Esophagus muscularis mucosa (tissue), 4 donors: ENCODE measurements at places on chromosomes 1 and 21. TPM values are rescaled to one million over a fixed set of nuclear protein-coding genes. Genes with fewer than 3 reads are reported as not detected.

DNA sequence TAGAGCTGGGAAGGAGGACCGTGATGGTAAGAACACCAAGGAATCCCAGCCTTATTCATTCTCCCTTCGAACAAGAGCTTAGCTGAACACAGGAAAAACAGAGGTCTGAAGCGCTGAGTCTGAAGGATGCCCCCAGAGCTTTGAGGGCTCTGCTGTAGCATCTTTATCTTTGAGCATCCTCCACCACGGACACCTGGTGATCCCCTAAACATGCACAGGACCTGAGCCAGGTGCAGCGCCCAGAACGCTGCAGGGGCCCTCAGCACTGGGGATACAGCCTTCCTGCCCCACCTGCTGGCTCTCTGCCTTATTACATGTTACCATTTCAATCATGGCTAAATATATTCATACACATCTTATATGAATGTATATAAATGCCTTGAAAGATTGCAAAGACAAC, 7.7 kb upstream of the GPATCH4 start:
- DNase-seq, result no peak

OR14K1 gene
- not detected for total RNA-seq

ERG gene
- 11.8 TPM for total RNA-seq

DNA sequence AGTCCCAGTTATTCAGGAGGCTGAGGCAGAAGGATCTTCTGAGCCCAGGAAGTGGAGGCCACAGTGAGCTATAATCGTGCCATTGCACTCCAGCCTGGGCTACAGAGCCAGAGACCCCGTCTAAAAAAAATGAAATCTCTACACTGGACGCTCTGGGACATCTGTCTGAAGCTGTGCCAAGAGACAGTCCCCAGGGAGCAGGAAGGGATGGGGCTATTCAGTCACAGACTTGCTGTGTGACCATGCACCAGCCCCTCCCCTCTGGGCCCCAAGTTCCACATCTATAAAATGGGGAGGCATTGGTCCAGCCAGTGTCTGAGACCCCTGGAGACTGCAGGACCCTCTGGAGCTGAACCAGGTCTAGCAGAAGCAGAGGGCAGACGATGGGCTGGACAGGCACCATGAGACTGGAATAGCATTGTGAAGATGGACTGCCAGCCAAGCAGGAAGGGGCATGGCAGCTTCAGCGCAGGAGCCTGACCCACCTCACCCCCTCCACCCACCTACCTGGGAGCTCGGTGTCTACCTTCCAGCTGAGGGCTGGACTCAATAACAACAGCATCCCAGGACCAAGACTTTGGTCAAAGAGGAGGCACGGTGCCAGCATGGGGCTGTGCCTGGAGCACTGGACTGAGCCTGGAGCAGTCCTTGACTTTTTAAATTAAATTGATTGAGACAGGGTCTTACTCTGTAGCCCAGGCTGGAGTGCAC, 1.4 kb downstream of the TMEM54 start:
- no peak for DNase-seq

DNA sequence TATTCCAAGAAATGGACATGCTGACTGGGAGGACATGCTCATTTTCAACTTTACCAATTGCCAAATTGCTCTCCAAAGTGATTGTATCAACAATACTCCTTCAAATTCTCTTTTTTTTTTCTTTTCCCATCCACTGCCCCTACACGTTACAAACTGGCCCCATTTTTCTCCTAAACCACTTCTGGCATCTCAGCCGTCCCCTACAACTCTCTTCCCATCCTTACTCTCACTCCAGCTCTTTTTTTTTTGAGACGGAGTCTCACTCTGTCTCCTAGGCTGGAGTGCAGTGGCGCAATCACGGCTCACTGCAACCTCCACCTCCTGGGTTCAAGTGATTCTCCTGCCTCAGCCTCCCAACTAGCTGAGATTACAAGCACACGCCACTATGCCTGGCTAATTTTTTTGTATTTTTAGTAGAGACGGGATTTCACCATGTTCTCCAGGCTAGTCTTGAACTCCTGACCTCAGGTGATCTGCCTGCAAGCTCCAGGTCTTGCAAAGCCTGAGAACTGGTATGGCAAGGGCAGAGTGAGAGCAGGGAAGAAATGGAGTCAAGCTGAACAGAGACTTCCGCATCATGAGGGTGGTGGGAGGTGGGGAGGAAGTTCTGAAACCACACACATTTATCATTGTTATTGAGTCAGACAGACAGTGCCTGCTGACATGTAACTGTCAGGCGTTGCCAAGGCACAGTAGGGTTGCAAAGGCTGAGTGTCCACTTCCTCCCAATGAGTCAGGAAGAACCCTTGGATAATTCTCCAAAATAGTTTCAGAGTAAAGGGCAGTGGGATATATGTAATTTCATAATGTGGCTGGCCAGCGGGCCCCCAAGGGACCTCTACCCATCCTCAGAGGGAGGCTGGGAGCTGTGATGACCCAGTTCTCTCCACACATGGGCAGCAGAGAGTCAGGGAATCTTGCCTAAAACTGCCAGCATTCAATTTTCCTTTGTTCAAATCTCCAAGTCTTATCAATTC, 17.4 kb downstream of the CELA3A start:
- DNase-seq, result no peak

- no peak for DNase-seq
Observed at GRCh38 chr1:114082867-114083585, 70.6 kb downstream of the SYT6 start.

LENEP gene
- not detected for total RNA-seq

- DNase-seq, result no peak
Observed at GRCh38 chr1:174800216-174800851, 199.4 kb upstream of the CACYBP start.

FAM167B gene
- total RNA-seq, result 5.6 TPM

DNA sequence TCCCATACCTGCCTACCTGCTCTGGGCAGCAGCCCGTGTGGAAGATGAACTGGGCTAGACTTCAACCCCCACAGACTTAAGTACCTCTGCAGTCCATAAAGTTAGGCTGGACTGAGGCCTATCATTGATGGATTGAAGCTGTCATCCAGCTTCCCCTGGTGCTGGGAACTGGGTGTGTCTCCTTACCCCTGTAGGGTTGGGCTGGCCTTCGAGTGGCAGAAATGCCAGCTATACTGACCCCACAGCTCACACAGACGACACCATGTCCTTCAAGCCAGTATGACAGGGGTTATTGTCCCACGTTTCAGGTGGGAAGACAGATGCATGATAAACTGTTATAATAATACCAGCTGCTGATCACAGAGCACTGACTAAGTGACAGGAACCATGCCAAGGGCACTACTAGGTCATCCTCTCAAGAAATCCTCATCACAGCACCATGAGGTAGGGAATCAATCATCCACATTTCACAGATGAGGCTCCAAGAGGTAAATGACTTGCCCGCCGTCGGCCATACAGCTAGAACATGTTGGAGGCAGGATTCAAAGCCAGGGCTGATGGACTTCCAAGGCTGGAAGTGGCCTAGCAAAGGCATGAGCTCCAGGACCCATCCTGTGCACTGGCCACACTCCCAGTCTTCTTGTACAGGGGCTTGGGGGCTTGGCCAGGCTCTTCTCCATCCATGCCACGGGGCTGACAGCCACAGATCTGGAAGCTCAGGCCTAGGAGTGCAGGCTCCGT, at the start of gene BEST4:
TSS of gene BEST4 (minus strand) at position 51 of the 741 bp plus-strand sequence. CDS start 465 bp downstream, outside the sequence.
- no peak for DNase-seq

IQCC gene
- total RNA-seq, result 2.1 TPM

- DNase-seq, result no peak
Observed at GRCh38 chr1:97138515-97139032, 417.0 kb downstream of the PTBP2 start.

GNAI3 gene
- total RNA-seq, result 5.9 TPM

NDC1 gene
- total RNA-seq, result 8.0 TPM

CAMK2N1 gene
- 26.1 TPM for total RNA-seq

KLF17 gene
- total RNA-seq, result 1.5 TPM

- DNase-seq, result no peak
Observed at GRCh38 chr1:2310332-2311183, 80.8 kb downstream of the MORN1 start.

- no peak for DNase-seq
Observed at GRCh38 chr1:20301463-20302107, 10.9 kb downstream of the VWA5B1 start.

ELF3 gene
- not detected for total RNA-seq

DNA sequence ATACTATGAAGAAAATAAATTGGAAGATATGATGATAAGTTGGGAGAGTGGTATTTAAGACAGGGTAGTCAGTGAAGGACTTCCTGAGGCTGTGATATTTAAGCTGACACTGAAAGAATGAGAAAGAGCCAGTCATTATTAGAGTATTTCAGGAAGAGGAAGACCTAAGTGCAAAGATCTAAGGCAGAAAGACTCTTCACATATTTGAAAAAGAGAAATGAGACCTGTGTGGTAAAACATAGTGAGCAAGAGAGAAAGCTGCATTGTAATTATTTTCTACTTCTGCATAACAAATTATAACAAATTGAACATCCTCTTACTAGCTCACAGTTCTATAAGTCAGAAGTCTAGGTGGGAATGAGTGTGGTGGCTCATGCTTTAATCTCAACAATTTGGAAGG, 34.6 kb upstream of the DOCK7 start:
- DNase-seq, result no peak

DNA sequence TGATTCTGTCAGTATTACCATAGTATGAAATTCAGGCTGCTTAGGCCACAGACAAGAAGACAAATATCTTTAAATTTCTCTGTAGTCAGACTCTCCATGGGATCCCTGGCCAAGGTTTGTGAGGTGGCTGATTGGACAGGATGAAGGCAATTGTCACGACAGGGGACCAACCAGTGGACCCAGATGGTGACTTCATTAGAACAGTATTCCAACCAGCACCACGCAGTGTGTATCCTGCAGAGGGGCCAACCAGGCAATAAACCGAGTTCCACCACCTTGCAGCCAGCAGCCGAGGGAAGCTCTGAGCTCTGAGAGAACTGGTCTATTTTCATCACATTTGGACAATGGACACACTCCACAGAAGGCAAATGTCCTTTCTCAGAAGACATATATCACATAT, 16.1 kb downstream of the DSCAM start:
- DNase-seq, result no peak

CXADR gene
- 0.33 TPM for total RNA-seq

- DNase-seq, result no peak
Observed at GRCh38 chr1:219120624-219121544, 52.8 kb upstream of the LYPLAL1 start.

- DNase-seq, result no peak
Observed at GRCh38 chr21:42213082-42213774, 5.7 kb upstream of the ABCG1 start.

GRCh38 chr1:154707901-154708463, 100.0 kb upstream of the ADAR start:
- DNase-seq, result no peak

KCNE1 gene
- total RNA-seq, result 2.9 TPM

DNA sequence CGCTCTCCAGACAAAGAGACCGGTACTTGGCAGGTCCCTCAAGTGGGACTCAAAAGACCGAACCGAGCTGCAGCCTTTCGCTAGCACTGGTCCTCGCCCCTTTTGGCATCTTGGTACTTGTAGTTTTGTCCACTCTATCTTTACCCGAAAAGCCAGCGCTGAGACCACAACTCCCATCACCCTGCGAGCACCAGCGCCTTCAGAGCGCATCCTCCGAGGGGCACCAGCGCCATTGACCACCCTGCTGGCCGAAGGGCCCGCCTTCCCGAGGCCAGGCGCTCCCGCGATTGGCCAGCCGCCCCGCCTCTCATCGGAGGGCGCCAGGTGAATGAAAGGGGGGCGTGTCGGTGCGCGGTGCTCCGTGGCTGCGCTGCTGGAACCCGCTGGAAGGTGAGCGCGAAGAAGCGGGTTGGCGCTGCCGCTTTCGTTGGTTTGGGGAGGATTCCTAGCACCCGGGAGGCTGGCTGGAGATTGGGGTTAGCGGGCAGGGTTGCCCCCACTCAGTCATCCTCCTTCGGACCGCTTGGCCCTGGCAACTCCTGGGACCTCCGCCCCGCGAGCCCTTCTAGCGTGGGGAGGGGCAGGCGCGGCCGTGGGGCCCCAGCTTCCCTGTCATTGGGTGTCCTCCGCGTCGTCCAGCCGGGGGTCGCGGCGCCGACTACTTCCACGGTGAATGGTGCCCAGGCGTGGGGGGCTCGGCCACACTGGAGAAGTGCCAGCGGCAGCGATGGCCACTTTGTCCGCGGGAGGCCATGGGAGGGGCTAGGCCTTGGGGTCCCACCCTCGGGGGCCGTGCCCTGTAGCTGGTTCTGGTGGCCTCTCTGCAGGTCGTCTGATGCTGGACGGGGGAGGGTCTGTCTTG, at the start of gene ZBTB8B:
TSS of gene ZBTB8B (plus strand) at position 357 of the 862 bp plus-strand sequence. CDS start 5,553 bp downstream, outside the sequence.
- DNase-seq, result no peak

KIRREL1 gene
- 41.9 TPM for total RNA-seq

CSDE1 gene
- 713 TPM for total RNA-seq

GRCh38 chr1:221698579-221699349, 43.1 kb downstream of the DUSP10 start:
- no peak for DNase-seq

WASF2 gene
- total RNA-seq, result 121 TPM

GRCh38 chr1:116770625-116771024, 16.4 kb downstream of the CD2 start:
- DNase-seq, result no peak

GRCh38 chr1:63642901-63643300, 49.7 kb downstream of the PGM1 start:
- DNase-seq, result no peak
